ENCODE measurements at places on chromosomes 1 and 21.

- no peak for DNase-seq
These were observed 783.2 kb upstream of the NEGR1 start for GRCh38 chr1:73065339-73066041.

GRCh38 chr1:110634455-110635311, 28.5 kb upstream of the KCNA2 start:
- DNase-seq: no peak

GRCh38 chr1:67689267-67690017, 4.4 kb downstream of the GADD45A start:
- DNase-seq: no peak

DNA sequence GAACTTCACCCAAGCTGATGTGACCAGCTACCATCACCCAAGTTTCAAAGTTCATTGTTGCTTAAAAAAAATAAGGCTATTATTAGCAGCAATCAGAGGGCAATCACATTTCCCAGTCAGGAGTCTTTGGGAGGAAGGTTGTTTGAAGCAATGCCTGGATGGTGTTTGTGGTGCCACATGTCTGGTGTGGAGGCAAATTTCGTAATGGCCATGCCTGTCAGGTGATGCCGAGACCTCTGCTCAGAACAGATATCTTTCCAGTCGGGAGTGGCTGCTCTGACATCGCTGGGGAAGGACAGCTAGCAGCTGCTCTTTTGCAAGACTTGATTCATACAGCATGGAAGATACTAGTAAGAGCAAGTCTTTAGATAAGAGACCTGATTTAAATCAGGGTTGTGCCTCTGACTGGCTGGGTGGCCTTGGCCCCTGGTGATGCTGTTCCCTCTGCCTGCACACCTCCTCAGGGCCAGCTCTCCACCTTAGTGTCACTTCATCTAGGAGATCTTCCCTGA, 187.8 kb upstream of the JUN start:
- DNase-seq: no peak

GRCh38 chr21:43824333-43825241, 35.2 kb downstream of the RRP1 start:
- DNase-seq: peak; percentile 17

All from fibroblast of the conjunctiva (primary cell).